GM20000 (cell line): ENCODE measurements at places on chromosomes 3 and 15.

GRCh38 chr15:75109021-75109735, 85.8 kb downstream of the PPCDC start:
- no peak for DNase-seq

GRCh38 chr3:56880720-56881575, 79.2 kb upstream of the ARHGEF3 start:
- DNase-seq: no peak

- DNase-seq: no peak
Observed at GRCh38 chr3:133464573-133464972, 64.7 kb downstream of the BFSP2 start.

DNA sequence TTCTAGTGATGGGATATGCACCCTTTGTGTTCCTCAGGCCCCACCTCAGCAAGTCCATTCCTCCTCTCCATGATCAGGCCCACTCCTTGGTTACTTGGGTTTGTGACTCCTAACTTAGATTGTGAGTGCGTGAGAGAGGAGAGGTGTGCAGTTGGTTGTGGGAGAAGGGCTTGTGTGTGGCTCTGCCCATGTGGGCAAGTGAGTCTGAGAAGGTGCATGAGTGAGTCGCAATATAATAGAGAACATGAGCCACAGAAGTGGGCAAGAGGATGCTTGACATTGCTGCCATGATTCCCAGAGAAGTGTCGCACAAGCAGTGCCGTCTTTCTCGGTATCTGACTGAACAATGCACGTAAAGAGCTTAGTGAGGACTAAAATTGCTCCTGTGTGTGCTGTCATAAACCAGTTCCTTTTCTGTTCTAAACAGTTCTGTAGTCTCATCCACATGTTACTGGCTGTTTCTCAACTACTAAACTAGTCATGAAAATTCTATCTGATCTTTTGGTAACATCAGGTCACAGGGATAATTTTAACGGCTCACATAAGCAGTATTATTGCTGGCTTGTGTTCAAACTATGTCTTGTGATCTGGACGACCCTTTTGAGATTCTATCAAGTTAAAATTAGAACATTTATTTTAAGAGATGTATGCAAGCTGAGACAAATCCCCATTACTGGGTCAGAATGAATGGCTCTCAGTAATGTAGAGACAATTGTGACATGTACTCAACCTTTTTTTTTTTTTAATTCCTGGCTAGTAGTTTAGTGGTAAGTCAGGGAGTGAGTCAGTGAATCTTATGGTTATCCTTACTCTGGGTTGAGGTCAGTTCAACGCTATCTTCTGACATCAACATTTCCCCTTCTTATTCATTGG, 25.6 kb downstream of the GYG1 start:
- no peak for DNase-seq

- no peak for DNase-seq
Observed at GRCh38 chr15:45670091-45670490, 35.3 kb downstream of the SQOR start.

DNA sequence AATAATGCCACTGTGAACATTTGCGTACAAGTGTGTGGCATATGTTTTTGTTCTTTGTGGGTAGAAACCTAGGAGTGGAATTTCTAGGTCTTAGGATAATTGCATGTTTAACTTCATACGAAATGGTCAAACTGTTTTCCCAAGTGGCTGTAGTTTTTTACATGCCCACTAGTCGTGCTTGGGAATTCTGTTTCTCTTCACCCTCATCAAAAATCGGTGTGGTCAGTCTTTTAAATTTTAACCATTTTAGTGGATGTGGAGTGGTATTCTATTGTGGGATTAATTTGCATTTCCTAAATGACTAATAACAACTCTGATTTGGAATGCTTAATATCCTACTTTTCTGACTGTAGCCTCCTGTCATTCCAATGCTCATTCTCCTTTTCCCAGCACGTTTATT, 27.6 kb downstream of the ZFAND6 start:
- no peak for DNase-seq

DNA sequence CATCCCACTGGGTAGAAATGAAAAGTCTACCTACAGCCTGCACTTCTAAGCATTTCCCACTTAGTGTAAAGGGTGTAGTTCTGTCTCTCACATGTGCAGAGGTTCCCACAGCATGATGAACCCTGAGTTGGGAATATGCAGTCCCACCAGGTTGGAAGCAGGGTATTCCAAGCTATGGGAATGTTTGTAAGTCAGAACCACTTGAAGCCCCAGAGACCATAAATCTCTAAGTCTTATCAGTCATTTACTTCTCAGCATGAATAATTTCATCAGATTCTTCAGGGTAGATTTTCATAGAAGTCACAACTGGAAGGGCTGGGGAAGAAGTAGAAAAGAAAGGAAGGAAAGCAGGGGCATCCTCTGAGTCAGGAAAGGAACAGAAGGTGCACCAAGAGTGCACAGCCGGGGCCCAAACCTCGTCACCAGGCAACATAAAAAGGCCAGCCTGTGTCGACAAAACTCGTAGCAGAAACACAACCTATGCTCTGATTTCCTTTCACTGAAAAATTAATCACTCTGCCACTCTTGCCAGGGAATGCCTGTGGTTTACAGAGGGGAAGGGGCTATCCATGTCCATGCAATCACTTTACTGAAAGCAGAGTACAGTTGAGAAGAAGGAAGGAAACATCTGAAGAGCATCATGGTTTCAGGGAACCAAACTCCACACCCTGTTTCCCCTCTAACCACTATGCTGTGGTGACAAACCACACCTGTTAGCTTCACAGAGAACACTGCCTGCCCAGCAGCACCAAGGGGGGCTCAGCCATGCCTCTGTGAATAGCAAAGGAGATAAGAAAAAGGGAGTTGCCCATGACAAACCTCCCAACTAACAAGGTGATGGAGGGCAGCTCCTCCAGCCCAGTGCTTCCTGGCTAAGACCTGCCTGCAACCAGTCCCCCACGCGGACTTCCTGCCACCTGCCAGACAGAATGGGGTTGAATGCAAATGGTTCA, 40.5 kb downstream of the SH3BP5 start:
- DNase-seq: peak; percentile 59

DNA sequence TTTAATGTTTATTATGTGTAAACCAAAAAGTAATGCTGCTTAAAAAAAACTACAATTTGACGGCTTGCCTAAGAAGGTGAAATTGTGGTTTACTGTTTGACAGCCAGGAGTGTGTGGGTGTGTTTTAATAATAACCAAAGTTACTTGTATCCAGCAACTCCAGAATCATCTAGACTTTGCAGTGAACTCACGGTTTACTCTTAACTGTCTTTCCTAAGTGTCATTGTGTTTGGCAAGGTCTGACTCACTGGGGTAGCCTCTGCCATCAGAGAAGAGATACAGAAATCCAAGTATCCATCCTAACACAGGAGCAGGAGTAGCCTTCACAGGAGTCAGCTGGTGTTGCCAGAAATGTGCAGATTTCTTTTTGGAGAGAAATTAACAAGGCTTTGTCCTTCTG, 151.1 kb downstream of the CTNNB1 start:
- DNase-seq: no peak

GRCh38 chr15:28996953-28997352, 111.2 kb downstream of the APBA2 start:
- no peak for DNase-seq

DNA sequence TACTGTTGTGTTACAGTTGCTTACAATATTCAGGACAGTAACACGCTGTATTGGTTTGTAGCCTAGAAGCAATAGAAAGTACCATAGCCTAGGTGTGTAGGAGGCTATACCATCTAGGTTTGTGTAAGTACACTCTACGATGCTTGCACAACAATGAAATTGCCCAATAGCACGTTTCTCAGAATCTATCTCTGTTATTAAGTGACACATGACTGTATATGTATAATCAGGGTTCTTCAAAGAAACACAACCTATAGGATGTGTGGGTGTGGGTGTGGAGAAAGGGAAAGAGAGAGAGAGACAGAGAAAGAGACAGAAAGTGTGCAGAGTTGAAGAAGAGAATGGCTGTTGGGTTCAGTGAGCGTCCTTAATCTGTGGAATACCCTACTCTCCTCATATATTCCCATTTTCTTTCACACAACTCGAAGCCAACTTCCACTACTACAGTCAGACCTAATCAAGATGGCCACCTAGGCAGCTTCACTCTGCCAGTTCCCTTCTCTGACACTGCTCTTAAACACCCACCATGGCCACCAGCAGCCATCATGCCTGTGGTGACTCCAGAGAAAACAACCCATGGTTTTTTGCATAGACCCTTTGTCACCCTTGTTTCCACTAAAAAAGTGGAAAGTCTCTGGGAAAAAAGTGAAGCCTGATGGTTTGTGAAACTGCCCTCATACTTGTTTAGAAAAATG, 5.8 kb upstream of the PPP4R2 start:
- DNase-seq: no peak

DNA sequence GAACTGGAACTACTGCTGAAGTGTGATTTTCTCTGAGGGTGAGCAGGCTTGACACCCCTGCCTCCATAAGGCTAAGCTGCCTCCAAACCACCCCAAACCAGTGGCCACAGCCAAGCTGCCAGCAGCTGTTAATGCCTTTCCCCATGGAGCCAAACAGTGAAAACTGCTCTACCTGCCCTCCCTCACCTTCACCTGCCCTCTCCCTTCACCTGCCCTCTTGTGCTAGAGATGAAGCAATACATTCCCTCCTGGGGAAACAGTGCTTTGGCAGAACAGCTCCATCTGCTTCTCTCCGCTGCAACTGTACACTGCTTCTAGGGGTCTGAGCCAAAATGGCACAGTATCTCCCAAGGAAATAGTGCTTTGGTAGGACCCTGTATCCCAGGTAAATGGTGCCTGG, 374.1 kb downstream of the FHIT start:
- DNase-seq: no peak

DNA sequence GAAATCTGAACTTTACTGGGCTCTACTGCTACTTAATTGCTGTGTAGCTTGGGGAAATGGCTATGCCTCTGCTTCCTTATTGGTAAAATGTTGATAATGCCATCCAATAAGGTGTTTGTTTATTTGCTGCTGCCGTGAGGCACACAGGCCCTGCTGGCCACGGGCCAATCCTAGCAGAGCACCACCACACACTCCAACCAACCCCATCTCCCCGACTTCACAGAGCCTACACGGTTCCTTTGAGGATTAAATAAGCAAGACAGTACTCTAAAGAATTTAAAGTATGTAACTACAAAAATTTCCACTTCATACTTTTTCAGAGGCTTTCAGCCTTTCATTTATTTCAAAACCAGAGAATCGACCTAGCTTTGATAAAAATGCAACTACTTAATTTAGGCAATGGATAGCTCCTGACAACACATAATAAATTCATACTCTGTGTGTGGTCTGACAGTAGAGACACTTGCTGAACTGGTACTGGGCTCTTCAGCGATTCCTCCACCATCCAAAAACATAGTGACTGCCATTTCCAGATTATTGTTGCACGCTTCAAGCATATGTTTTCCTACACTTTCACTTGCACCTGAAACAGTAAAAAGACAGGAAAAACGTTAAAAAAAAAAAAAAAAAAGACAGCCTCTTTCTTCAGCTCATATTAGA, 25.3 kb downstream of the UBXN7 start:
- DNase-seq: no peak

DNA sequence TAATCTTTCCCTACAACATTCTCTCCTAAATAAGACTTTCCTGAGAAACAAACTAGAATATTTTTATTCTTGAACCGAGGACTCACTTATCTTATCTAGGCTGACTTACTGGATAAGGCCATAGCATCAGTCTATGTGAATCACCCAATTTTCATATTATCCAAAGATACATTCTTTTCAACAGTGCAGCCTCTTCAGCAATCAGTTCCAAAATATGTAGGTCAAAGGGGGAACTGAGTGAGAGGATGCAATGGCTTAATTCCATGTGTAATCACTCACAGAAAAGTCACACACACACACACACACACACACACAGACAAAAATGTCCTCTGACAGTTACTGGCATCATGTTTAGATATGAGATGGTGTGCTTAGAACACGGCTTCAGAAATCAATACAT, 31.5 kb upstream of the MECOM start:
- no peak for DNase-seq

GRCh38 chr3:23653647-23654525, 151.9 kb upstream of the UBE2E1 start:
- DNase-seq: peak; percentile 66

GRCh38 chr3:50551681-50552435, 15.7 kb downstream of the C3orf18 start:
- no peak for DNase-seq

DNA sequence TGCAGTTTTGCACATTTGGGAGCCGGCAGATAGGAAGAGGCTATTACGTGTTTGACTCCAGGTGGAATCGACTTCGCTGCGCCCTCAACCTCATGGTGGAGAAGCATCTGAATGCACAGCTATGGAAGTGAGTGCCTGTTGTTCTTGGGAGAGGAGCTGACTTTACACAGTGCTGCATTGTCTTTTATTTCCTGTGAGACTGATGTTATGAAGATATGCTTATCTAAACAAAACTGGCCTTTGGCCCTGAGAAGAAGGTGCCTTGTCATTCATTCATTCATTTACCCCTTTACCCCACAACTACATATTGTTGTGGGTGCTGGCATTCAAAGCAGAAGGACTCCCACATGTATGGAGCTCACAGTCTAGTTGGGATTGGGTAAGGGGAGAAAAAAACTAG, 32.6 kb downstream of the PSMD6 start:
- no peak for DNase-seq

DNA sequence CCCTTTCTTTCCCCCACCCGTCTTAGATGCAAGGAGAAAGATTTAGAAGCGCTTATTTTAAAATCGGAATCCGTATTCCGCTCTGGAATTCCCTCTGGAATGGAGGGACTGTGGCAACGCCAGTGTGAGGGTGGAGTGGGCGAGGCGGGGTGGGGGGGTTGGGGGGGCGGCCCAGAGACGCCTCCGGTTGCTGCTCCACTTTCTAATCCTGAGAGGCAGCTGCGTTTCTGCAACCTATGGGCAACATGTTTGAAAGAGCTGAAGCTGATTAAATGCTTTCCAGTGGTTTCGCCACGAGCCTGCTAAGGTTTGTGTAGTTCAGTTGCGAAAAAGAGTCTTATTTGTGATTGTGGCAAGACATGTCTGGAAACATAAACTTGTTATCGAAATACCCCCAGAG, at the start of gene CCK:
TSS of gene CCK (minus strand) at position 101 of the 400 bp plus-strand sequence. CDS start 2,555 bp downstream, outside the sequence.
- DNase-seq: no peak
